ENCODE measurements at places on chromosomes 13 and 19. TPM values are rescaled to one million over a fixed set of nuclear protein-coding genes. Genes with fewer than 3 reads are reported as not detected.

- H3K27ac ChIP-seq: no peak overlapping the region
- H3K36me3 ChIP-seq: no peaks in the 10 kb centered on the region
- H3K27me3 ChIP-seq: peaks cover 11% of the 10 kb centered on the region
- H3K4me1 ChIP-seq: no peaks in the 10 kb centered on the region
- DNase-seq: no peak
- H3K4me3 ChIP-seq: no peak overlapping the region
Observed at GRCh38 chr13:111006506-111007031, 91.7 kb upstream of the ANKRD10 start.

DNA sequence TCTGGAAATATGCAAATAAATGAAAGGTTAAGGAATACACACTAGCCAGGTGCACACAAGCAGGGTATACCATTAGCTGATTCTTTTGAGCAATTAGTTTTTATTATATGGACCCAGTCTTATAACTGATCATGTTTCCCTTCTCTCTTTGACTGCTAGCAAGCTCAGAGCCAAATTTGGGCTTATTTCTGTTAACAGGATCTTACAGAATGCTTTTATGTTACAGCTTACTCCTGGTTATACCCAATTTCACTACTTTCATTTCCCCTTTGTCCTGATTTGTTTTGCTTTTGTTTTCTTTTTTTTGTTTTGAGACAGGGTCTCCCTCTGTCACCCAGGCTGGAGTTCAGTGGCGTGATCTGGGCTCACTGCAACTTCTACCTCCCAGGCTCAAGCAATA lies 12.9 kb upstream of the TPT1 start:
- no peak for DNase-seq
- peaks cover 50% of the 10 kb centered on the region for H3K36me3 ChIP-seq
- H3K27me3 ChIP-seq: no peaks in the 10 kb centered on the region
- H3K4me3 ChIP-seq: no peak overlapping the region

DNA sequence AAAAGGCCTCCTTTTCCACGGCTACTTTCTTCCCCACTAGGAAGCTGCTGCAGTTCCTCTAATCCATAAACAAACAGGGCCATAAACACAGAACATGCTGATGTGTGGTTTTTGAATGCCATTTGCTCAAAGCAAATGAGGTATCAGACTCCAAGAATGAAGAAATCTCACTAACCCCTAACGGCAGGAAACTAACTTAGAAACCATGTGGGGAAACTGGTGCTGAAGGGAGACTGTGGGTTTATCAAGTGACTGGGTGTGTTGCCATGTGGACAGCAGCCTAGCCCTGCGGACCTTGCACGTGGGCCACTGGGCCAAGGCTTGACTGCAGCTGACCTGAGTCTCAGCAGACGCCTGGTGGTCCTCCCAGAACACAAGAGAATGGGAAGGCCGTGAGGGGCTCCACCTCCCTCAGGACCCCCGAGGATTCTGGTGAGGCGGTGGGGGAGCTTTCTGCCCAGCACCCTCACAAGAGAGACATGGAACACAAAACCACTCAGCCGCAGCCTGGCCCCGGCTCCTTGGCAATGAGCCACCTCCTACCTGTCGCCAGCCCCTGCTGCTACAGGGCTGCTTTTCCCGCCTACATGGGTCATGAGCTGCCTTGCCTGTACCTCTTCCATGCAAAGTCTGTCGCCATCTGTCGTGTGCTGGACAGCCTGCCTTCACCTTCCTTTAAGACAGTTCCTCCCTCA lies 10.6 kb downstream of the SLC15A1 start:
- no peak overlapping the region for H3K4me3 ChIP-seq
- no peak overlapping the region for H3K27ac ChIP-seq

DNA sequence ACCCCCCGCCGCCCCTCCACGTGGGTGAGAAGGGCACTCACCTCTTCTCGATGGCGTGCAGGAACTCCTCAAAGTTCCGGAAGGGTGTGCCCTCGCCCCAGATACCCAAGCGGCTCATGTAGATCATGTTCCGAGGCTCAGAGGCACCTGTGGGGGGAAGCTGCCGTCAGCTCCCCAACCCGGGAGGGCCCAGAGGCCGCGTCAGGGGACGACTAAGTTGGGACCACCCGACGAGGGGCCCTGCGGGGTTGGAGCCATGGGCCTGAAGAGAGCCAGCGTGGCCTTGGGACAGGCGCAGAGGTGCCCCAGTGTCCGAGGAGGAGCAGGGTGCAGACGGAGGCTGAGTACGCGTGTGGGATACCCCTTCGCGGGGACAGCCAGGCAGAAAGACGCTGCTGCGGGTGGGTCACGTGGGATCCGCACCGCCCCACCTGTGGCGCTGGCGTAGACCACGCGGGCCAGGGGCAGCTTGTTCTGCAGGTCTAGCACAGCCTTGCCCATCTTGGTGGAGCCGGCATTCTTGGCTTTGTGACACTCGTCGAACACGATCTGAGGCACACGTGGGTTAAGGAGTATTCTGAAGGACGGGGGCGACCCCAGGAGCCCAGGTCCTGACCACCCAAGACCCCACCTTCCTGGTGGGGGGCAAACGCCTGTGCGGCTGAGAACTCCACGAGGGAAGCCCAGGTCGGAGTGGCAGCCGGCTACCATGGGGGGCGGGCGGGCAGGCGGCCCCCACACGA lies 15.9 kb downstream of the GPX4 start:
- no peak overlapping the region for H3K27ac ChIP-seq
- DNase-seq: no peak
- peaks cover 30% of the 10 kb centered on the region for H3K36me3 ChIP-seq

DNA sequence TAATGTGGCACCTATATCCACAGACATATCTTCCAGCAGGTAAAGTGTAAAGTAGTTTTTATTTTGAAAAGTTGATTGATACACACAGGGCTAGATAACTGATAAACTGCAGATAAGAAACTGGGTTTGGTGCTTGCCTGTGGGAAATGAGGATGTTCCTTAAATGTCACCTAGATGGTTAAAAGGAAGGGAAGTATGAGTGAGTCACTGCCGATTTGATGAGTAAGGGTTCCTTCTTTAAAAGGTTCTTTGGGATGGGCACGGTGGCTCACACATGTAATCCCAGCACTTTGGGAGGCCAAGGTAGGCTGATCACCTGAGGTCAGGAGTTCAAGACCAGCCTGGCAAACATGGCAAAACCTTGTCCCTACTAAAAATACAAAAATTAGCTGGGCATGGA lies 73.8 kb upstream of the FRY start:
- H3K27ac ChIP-seq: no peak overlapping the region

DNA sequence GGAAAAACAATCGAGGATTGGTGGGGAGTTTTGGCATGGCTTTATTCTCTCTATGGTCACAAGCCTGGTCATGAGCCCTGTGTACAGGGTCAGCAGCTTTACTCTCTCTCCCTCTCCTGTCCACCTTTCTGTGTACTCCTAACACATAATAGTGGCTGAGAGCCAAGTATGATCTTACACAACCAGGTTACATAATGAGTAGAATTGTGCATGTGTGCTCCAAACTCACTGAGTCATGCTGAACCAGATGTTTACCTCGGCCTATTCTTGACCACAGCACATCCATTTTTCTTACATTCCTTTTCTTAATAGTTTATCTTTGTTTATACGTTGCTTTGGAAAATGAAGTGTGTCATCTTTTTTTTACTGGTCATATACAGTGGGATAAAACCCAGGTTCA lies 53.1 kb downstream of the ZNF254 start:
- no peak overlapping the region for H3K27ac ChIP-seq
- no peaks in the 10 kb centered on the region for H3K4me1 ChIP-seq

DNA sequence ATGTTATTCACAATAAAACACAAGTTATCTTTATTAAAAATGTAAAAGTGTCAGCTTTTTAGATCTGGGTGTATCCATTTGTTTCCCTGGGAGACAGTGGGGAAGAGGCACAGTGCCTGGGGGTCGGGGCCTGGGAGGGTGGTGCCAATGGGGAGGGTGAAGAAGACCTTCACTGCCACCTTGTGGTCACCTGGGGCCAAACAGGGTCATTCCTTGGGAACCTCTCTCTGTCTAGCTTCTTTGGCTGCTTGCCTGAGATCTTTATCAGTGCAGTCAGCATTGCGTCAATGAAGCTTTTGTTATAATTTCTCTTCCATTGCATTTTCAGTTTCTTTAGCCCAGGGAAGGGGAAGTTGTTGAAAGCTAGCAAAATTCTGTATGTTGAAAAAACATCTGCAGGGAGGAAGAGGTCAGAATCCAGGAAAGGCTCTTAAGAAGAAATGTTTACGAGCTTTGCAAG lies 39.1 kb downstream of the PCDH8 start:
- H3K27ac ChIP-seq: no peak overlapping the region
- no peaks in the 10 kb centered on the region for H3K36me3 ChIP-seq
- DNase-seq: peak; percentile 74
- H3K4me1 ChIP-seq: peaks cover 4% of the 10 kb centered on the region
- no peak overlapping the region for H3K4me3 ChIP-seq
- peaks cover 18% of the 10 kb centered on the region for H3K27me3 ChIP-seq

GRCh38 chr19:40466219-40466984 lies 399 bp upstream of the SPTBN4 start:
- H3K4me3 ChIP-seq: peak overlapping the region; percentile 77
- peaks cover 11% of the 10 kb centered on the region for H3K27me3 ChIP-seq
- H3K4me1 ChIP-seq: peaks cover 30% of the 10 kb centered on the region

DNA sequence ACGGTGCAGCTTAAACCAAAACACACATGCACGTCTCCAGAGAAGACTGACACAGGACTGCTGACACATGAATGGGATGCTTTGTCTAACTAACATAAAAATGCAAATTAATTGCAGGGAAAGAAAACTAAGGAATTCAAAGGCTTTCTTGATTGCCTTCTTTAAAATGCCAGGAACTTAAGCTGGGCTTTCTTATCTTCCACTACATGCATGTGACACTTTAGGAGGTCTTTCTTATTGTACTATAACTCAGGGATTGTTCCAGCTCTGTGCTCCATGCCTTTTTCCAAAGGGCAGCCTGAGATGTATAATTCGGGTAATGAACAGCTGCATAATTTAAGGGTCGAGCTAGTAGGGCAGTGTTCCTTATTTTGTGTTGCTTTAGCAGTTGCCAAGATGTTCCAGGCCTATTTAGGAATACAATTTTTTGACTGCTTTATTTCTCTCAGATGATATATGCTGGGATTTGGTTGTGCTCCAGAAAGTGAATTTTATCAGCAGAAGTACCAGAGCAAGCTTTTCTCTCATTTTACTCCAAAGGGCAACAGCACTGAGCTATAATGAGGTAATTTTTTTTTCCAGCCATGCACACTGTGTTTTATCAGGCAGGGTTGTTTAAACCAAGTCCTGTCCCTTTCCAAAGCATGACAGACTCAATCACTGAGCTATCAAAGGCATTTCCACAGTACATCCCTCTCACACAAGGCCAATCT lies 885.2 kb downstream of the PCDH9 start:
- no peak overlapping the region for H3K4me3 ChIP-seq
- H3K27me3 ChIP-seq: no peaks in the 10 kb centered on the region
- no peak for DNase-seq
- H3K36me3 ChIP-seq: no peaks in the 10 kb centered on the region

- peaks cover 34% of the 10 kb centered on the region for H3K27me3 ChIP-seq
- H3K36me3 ChIP-seq: no peaks in the 10 kb centered on the region
- no peak overlapping the region for H3K27ac ChIP-seq
- no peak overlapping the region for H3K4me3 ChIP-seq
Observed at GRCh38 chr19:11273296-11273695, 11.0 kb upstream of the DOCK6 start.

DNA sequence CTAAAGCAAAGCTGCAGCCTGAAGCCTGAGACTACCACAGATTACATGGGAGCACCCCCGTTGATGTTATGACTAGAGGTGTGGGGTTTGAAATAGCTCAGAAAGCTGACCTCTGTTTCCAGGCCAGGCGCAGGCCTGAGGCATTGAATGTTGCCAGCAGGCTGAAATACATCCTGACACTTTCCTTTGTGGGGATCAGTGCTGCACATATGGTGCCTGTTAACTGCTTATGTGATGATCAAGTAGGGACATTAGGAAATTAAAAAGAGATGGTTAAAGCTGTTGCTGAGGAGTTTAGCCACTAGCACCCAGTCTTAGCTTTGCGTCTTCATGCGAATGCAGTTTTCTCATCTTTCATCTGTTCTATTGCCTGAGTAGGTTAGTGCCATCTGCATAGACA lies 83.2 kb downstream of the CCNA1 start:
- H3K27ac ChIP-seq: no peak overlapping the region
- peaks cover 5% of the 10 kb centered on the region for H3K27me3 ChIP-seq
- H3K4me1 ChIP-seq: no peaks in the 10 kb centered on the region

- peaks cover 8% of the 10 kb centered on the region for H3K36me3 ChIP-seq
- H3K4me1 ChIP-seq: peaks cover 5% of the 10 kb centered on the region
- peaks cover 13% of the 10 kb centered on the region for H3K27me3 ChIP-seq
Observed at GRCh38 chr19:13029301-13029880, 34.1 kb downstream of the NFIX start.

DNA sequence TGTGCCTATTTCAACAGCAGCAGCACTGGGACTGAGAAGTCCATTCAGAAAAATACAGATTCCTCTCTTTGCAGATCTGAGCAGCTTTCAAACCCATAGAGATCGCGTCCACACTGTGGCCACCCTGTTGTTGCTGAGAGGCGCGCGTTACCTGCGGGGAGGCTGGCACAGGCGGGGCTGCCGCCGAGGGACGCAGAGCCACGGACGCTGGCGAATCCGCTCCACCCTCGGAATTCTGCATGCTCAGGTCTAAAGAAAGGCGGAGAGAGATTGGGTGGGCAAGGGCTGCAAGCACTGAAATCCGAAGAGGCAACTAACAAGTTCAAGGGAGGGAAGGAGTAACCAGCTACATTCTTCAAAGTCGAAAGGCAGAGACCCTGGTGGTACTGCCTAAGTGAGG lies 63.0 kb downstream of the RFX2 start:
- H3K27me3 ChIP-seq: no peaks in the 10 kb centered on the region
- H3K4me3 ChIP-seq: no peak overlapping the region
- H3K27ac ChIP-seq: no peak overlapping the region
- no peak for DNase-seq

DNA sequence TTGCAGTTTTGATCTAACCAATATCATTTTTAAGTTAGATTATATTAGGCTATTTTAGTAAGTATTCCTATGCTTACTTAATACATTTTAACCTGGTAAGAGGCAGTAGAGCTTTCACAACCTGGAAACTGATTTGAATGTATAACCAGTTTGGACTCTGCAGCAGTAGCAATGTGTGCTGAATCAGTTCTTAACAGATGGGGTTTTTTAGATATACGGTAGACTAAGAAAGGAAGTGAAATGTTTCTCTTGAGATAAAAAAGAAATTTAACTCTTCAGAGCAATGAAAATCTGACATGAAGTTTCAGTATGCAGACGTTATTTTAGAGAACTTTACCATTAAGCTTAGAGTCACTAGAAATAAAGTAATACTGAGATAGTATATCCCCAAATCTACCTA lies 2.7 kb downstream of the NBEA start:
- peaks cover 22% of the 10 kb centered on the region for H3K4me1 ChIP-seq
- H3K27me3 ChIP-seq: peaks cover 27% of the 10 kb centered on the region
- H3K4me3 ChIP-seq: no peak overlapping the region
- H3K27ac ChIP-seq: no peak overlapping the region

DNA sequence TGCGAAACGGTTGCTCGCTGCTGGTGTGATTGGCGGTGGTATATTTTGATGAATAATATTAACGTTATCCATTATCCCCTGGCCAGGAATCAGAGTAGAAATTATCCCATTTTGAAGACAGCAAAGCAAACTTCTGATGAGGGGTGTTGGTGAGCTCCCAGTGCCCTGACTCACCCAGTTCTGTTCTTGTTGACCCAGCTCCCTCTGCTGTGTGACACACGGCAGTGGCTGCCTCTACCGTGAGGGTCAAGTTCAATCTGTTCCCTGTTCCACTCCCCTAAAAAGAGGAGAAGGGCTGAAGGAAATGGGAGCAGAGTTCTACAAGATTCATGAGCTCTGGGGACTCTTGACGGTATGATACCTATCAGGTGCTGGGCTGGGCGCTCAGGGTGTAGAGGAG lies 2.0 kb downstream of the CAMSAP3 start:
- no peaks in the 10 kb centered on the region for H3K36me3 ChIP-seq
- no peak for DNase-seq
- no peak overlapping the region for H3K4me3 ChIP-seq

The SLC25A41 gene
- 0.64 TPM for total RNA-seq

The KCNJ14 gene
- 0.86 TPM for total RNA-seq

The B3GNT3 gene
- total RNA-seq: 0.95 TPM

The SHANK1 gene
- not detected for total RNA-seq
